Subcutaneous adipose tissue (tissue), 4 donors: ENCODE measurements at places on chromosomes 12 and 14. TPM values are rescaled to one million over a fixed set of nuclear protein-coding genes. Genes with fewer than 3 reads are reported as not detected.

ADAM21 gene
- not detected for total RNA-seq

HCAR2 gene
- total RNA-seq: 7.7 TPM

NYNRIN gene
- total RNA-seq: 14.5 TPM

SIX4 gene
- total RNA-seq: 2.9 TPM

TRPV4 gene
- total RNA-seq: 1.3 TPM

HOXC11 gene
- 0.38 TPM for total RNA-seq

GPR162 gene
- 2.6 TPM for total RNA-seq

LGR5 gene
- total RNA-seq: 0.17 TPM

CLEC4D gene
- total RNA-seq: 0.57 TPM

CLEC2B gene
- 47.8 TPM for total RNA-seq

CELA1 gene
- total RNA-seq: not detected

PRB2 gene
- total RNA-seq: not detected

GMPR2 gene
- total RNA-seq: 50.9 TPM

CLEC2A gene
- total RNA-seq: not detected

SLC8A3 gene
- total RNA-seq: 0.19 TPM

VRTN gene
- total RNA-seq: not detected

B3GNT4 gene
- total RNA-seq: not detected

POTEG gene
- not detected for total RNA-seq

GATC gene
- total RNA-seq: 29.3 TPM

OTUB2 gene
- 0.49 TPM for total RNA-seq

GDF3 gene
- not detected for total RNA-seq

KRT85 gene
- total RNA-seq: not detected

SLC25A47 gene
- not detected for total RNA-seq

SDSL gene
- total RNA-seq: 9.3 TPM

SERPINA12 gene
- not detected for total RNA-seq

LRTM2 gene
- total RNA-seq: not detected

LBHD2 gene
- 2.1 TPM for total RNA-seq

FLVCR2 gene
- 11.5 TPM for total RNA-seq

DBX2 gene
- total RNA-seq: not detected

TPPP2 gene
- total RNA-seq: not detected

HOXC5 gene
- total RNA-seq: 0.85 TPM

ACSM4 gene
- total RNA-seq: not detected

KRT77 gene
- 0.17 TPM for total RNA-seq

CD69 gene
- total RNA-seq: 14.8 TPM

TAS2R13 gene
- total RNA-seq: 1.8 TPM

SYT1 gene
- total RNA-seq: 2.6 TPM

RFC5 gene
- 7.0 TPM for total RNA-seq

SPATA7 gene
- total RNA-seq: 16.6 TPM

DAO gene
- total RNA-seq: not detected

MOAP1 gene
- 27.5 TPM for total RNA-seq

LYZ gene
- total RNA-seq: 744 TPM

BMAL2 gene
- total RNA-seq: 9.0 TPM
